Activated T-helper 2 cell treated with anti-CD3 and anti-CD28 coated beads, Interferon-gamma antibody, Interleukin-2, Interleukin-4, amounts not matched to agents 10 μg/mL and 5 μg/mL and 100 μg/mL, durations not matched to agents 14 hours and 24 hours and 36 hours (primary cell): ENCODE measurements at places on chromosomes 4 and X. TPM values are rescaled to one million over a fixed set of nuclear protein-coding genes. Genes with fewer than 3 reads are reported as not detected.

Gene SAP30
- 37.4 and 38.3 TPM in 2 replicates for total RNA-seq

Gene USP11
- 37.2 and 39.5 TPM in 2 replicates for total RNA-seq

Gene KLF3
- total RNA-seq = 0.62 and 0.71 TPM in 2 replicates

Gene AVPR2
- total RNA-seq = not detected in 2 replicates

Gene PPP2R2C
- total RNA-seq = not detected in 2 replicates

Gene PHKA1
- 10.7 and 11.5 TPM in 2 replicates for total RNA-seq

Gene NRK
- total RNA-seq = not detected in 2 replicates

Gene SASH3
- total RNA-seq = 89.8 and 102 TPM in 2 replicates

Gene SULT1B1
- 0.11 and 0.25 TPM in 2 replicates for total RNA-seq

Gene TBC1D8B
- total RNA-seq = 0.43 and 0.46 TPM in 2 replicates

Gene FGF2
- 2.3 and 3.0 TPM in 2 replicates for total RNA-seq

Gene HERC5
- total RNA-seq = 8.4 and 10.2 TPM in 2 replicates

Gene TAF7L
- 0.11 TPM in 2 replicates for total RNA-seq

Gene GPRASP2
- total RNA-seq = 0.23 and 0.32 TPM in 2 replicates

Gene FAM241A
- 5.5 and 5.6 TPM in 2 replicates for total RNA-seq

Gene MAGEA1
- total RNA-seq = not detected in 2 replicates

Gene LONRF3
- total RNA-seq = 0.46 and 0.62 TPM in 2 replicates

Gene UGT8
- 0.07 TPM in 1 of 2 replicates, not detected in the other for total RNA-seq

Gene ARAP2
- total RNA-seq = 29.5 and 35.8 TPM in 2 replicates

Gene CYP2U1
- total RNA-seq = 0.80 and 1.5 TPM in 2 replicates
